ENCODE measurements at places on chromosomes 6 and 20. TPM values are rescaled to one million over a fixed set of nuclear protein-coding genes. Genes with fewer than 3 reads are reported as not detected.
A peak's percentile ranks its signal among the peaks of the same experiment; 100 is the strongest.

- no peak for DNase-seq
Measured at GRCh38 chr6:148677594-148678476, 69.0 kb upstream of the UST start.

GRCh38 chr6:82260997-82261732, 13.6 kb upstream of the IBTK start:
- no peak for DNase-seq

- DNase-seq, result peak; percentile 22
Measured at GRCh38 chr6:38997128-38997761, 51.3 kb upstream of the GLP1R start.

GRCh38 chr6:13526727-13527670, 39.6 kb upstream of the GFOD1 start:
- peak; percentile 54 for DNase-seq

DNA sequence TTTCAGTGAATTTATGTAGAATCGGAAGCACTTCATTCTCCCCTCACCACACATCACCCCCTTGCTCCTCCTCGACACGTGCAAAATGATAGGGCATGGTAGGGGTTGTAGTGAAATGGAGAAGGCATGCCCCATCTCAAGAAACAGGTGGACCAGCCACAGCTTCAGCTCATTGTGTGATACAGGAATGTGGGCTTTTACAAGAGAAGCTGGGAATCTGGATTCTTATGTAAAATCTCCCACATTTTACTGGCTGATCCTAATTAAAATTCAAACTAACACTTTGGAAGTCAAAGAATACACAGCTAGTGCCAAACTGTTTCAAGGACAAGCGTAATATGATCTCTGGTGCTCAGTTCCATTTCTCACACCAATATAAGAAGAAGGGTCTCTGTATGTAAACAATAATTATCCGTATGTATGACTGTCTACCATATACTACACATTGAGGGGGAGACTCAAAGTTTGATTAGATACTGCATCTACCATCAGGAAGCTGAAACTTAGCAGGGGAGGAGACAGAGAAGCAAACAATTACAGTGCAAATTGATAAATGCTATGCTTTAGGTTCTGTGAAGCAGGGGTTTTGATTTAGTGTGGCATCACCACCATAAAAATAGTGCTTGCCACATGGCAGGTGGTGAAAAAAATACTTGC, 24.3 kb upstream of the KIAA0408 start:
- no peak for DNase-seq

DNA sequence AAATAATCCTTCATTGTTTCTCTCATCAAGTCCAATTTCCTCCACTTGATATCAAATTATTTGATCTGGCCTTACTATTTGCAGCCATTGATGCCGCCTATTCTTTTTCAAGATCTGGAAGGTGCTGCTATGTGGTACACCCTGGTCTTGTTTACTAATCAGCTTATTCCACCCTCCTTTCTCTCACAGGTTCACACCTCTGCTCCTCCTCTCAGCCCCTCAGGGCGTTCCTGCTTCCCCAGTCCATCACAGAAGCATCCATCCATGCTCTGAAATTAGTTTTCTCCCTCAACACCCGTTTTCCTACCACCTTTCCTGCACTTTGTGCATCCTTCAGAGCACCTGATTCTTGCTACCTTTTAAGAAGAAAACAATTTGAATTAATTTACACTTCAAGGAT, 183.6 kb downstream of the EPHA7 start:
- no peak for DNase-seq

GRCh38 chr6:117607511-117607910, 5.2 kb upstream of the GOPC start:
- DNase-seq, result no peak

PGC gene
- total RNA-seq, result not detected

MAFB gene
- total RNA-seq, result 15.1 TPM

All from right cardiac atrium (tissue), 5 donors.